ENCODE measurements at places on chromosomes 3 and 15.

GRCh38 chr15:80984856-80985255 lies 4.8 kb downstream of the MESD start:
- DNase-seq, result no peak

DNA sequence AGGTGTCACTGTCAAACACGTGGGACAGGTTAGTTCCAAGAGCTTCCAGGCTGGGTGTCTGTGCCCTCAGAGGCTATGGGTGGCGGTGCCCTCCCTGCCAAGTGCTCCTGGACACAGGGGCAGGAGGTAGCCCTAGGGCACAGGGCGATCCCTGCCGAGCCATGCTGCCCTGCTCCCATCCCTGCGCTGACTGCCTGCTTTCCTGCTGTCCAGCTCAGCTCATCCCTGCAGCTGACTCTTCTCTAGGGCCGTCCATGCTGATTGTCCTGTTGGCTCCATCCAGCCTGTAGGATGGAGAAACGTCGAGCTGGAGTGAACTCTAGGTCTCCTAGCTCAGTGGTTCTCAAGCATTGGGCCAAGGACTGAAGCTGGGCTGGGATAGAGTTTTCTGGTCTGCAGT lies 3.7 kb downstream of the PDIA5 start:
- DNase-seq, result no peak

GRCh38 chr3:124928333-124929202 lies 6.0 kb downstream of the MUC13 start:
- DNase-seq, result peak; percentile 60

DNA sequence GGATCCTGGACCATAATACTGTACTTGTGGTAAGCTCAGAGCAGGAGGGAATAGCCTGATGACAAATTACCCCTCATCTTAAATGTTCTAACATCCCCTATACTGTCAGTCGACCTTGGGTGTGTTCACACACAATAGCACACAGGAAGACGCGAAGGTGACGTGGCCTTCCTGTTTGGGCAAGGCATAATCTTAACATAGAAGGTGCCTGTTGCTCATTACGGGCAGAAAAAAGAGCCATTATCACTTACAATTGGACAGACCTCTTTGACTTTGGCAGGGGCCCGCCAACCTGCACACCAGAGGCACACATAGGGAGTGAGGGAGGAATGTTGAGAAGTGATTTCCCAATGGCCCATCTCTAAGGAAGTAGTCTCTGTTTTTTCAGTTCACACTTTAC lies 144.2 kb downstream of the ANO10 start:
- peak; percentile 67 for DNase-seq

DNA sequence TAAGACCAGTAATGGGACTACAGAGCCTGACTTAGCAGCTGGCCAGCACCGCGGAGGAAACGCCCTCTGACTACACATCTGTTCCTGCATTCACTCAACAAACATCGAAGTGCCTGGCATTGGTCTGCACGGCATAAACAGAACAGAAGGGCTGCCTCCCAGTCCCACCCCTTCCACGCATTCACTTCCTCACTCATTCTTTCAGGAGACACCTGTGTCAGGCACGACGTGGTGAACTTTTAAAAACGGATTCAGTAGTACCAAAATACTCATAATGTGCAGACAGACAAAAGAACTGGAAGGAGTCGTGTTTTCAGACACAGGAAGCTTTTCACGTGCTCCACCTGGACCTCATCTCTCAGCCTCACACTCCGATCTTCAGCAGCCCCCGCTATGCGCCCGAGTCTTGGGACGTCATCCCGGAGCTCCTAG lies 123.3 kb downstream of the XXYLT1 start:
- peak; percentile 64 for DNase-seq

DNA sequence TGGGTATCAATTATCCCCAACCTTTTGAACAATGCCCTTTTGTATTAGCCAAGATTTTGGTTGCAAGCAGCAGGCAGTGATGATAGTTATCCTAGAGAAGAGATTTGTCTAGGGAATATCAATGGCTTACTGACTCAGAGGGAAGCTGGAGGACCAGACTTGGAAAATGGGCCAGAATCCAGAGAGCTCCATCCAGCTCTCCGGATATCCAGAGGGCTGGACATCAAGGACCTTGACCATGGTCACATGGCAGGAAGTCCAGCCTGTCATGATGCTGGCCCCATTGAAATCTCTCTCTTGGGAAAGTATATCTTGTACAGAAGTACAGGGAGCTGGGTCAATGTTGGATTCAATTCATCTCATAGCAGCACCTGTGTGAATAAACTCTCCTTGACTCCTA lies 148.5 kb upstream of the PDZRN3 start:
- DNase-seq, result no peak

DNA sequence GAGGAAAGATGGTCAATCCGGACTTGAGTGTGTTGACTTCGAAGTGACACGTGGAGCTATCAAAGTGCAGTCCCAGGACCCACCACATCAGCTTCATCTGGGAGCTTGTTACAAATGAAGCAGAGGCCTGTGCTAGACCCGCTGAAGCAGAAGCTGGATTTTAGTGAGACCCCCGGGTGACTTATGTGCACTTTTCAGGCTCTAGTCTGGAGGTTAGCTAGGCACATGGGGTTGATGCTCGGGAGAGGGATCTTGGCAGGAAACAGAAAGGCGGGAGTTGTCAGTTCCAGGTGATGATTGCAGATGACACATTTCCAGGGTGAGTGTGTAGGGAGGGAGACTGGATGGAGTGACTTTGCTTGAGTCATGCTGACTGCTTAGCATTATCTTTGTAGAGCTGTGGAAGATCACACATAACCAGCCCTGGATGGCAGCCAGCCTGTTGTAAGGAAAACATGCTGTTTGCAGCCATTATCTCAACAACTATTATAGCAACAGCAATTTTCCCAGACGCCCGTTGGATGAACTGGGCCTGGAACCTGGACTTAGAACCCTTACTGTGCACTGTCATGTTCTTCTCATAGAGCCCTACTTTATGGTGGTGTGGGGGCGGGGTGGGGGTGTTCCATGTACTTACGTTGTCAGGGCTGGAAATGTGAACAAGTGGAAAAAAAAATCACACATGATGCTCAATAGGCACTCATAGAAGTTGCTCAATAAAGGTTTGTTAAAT lies 122.4 kb downstream of the THSD4 start:
- DNase-seq, result no peak

- peak; percentile 84 for DNase-seq
Observed at GRCh38 chr15:38084289-38084688, 149.8 kb downstream of the TMCO5A start.

DNA sequence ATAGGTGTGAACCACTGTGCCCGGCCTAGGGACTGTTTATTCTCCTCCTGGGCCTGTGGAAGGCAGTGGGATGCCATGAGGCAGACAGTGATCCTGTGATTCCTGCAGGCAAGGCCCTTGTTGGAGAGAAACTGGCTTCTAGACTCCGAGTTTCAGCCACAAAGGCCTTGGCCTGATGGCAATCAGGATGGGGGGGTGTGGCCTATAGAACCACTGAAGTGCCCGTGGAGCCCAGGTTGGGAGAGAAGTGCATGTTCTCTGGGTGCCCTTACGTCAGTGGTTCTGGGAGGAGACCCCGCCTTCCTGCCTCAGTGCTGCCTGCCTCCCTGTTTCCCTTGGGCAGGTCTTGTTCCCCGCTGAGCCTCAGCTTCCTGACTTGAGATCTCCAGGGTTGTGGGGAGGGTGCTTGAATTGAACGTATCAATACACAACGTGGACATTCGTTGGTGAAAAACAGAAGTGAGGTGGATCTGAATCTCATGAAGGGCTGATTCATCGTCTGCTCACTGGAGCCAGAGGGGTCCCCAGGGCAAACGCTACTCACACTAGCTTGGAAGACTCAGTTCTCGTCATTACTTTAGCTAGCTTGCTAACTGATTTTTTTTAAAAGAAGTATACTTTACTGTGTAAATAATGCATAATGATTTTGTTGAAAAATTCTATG lies 31.8 kb downstream of the IRAK2 start:
- peak; percentile 42 for DNase-seq

GRCh38 chr15:60548101-60548500 lies 69.2 kb upstream of the ICE2 start:
- DNase-seq, result peak; percentile 87

- no peak for DNase-seq
Observed at GRCh38 chr15:57419335-57419734, 43.0 kb downstream of the CGNL1 start.

All from activated CD4-positive, alpha-beta T cell treated with anti-CD3 and anti-CD28 coated beads, Interleukin-2, Interleukin-6, amounts not matched to agents 100 ng/mL and 50 ng/mL, durations not matched to agents 16 hours and 8 hours (primary cell).